ENCODE measurements at places on chromosomes 6 and 20.
A peak's percentile ranks its signal among the peaks of the same experiment; 100 is the strongest.

DNA sequence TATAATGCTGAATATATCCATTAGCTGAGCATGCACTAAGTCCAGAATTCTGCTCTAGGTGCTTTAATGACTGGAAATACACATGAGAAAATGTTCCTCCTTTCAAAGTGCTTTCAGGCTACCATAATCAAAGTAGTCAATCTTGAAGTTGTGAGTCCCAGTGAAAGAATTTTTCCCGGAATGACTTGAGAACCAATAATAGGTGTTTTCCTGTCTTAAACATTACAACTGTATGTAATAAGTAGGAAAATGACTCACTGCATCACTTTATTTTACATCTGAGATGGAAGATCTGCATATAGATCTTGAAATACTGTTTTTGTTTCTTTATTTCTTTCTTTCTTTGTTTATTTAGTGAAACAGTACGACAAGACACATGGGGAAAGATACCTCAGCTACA lies 437.4 kb upstream of the JAG1 start:
- no peak for DNase-seq

GRCh38 chr6:53585208-53585900 lies 40.5 kb upstream of the GCLC start:
- DNase-seq: no peak

DNA sequence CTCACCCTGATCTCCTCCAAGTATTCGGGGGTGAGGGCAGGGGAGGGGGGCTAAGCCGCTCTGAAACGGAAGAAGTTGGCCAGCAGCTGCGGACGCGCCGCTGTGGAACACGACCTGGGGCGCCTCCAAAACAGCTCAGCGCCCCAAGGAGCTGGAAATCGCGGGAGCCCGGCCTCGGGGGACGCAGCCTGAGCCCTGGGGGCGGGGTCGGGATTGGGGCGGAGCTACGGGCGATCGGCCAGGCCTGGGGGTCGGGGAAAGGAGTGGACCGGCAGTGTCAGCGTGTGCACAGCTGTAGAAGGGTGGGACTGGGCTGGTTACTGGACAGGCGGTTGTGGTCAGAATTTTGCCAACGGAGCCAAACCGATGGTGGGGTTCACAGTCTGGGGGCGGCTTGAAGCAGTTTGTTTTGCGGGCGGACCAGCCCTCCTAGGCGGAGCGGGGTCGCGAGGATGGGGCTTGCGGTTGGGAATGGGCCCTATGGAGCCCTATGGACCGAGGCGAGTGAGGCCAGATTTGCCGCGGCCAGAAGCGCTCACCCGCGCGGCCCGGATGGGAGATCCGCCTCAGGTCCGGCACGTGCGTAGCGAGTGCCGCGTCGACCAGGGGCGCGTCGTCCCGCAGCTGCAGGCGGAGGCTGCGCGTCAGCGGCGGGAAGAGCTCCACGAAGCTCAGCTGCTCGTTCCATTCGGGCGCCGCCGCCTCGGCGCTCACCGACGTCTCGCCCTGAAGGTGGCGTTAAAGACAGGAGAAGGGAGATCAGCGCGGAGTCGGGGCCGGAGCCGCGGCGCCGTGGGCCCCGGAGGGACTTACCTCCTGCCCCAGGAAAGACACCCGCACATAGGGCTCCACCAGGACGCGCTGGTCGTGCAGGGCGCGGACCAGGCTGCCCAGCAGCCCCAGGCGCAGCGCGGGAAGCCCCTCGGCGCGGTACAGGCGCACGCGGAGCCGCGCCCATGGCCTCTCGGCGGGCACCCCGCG lies 14.3 kb upstream of the SPAG4 start:
- peak; percentile 42 for DNase-seq

GRCh38 chr6:105991561-105992314 lies 94.4 kb upstream of the PRDM1 start:
- no peak for DNase-seq

DNA sequence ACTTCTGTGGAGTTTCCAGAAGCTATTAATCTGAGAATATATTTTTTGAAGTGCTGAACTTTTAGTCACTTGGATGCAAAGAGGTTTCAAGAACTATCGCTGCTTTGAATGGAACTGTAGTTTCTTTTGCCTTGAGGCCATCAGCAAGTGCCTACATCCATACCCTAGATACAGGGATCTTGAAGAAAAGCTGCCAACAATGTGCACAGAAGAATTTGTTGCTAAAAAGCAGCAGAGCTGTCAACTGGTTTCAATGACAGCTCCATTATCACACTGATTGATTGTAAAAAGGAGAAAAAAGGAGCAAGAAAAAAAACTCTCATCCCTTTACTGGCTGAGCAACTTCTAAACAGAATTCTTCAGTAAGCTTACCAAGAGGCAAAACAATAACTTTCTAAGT lies 251.0 kb upstream of the NRSN1 start:
- no peak for DNase-seq

- no peak for DNase-seq
These were observed 16.8 kb upstream of the RBM38 start for GRCh38 chr20:57374343-57374930.

GRCh38 chr6:142960098-142960497 lies 15.1 kb upstream of the HIVEP2 start:
- DNase-seq: no peak

- no peak for DNase-seq
These were observed 32.0 kb upstream of the TMEM217 start for GRCh38 chr6:37289931-37290330.

DNA sequence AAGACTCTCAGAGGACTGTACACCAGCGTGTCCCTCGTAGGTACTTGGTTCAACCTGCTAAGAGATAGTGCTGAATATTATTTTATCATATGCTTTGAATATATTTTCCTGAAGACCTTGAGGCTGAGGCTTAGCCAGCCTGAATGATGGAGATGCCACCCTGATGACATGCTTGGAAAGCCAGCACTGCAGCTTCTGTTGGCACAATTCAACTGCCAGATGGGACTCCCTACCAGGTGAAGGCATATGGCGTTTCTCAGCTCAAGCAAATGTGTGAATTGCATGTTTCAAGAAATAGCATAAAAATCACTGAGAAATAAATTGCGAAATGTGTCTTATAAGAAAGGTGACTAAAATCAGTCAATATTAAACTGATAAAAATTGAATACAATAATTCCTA lies 228.1 kb upstream of the CST7 start:
- DNase-seq: no peak

- no peak for DNase-seq
These were observed 31.4 kb upstream of the SEC63 start for GRCh38 chr6:107989166-107990094.

DNA sequence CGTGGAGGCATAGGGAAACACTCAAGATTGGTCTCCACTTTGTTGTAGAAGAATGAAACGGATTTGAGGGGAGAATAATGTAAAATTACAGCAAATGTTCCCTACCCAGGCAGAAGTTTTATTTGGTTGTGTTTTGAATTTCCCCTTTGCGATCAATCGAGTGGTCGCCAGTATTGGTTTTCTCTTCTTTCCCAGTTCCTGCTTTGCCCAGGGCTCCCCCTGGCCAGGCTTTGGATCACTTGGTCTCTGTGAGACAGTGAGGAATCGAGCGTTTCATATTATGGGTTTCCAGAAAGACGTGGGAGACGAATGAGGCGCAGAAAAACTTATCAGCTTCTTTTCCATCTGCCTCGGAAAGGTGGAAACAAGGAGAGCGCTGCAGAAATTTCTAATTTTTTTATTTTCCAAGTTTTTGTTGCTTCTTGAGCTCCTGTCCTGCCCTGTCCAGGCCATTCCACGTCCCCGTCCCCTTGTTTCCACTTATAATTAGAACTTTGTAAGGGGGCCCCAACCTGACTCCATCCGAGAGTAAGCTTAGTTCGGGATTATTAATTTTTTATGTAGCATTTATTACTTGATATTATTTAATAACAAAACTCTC lies 7.5 kb upstream of the TBX18 start:
- DNase-seq: no peak

DNA sequence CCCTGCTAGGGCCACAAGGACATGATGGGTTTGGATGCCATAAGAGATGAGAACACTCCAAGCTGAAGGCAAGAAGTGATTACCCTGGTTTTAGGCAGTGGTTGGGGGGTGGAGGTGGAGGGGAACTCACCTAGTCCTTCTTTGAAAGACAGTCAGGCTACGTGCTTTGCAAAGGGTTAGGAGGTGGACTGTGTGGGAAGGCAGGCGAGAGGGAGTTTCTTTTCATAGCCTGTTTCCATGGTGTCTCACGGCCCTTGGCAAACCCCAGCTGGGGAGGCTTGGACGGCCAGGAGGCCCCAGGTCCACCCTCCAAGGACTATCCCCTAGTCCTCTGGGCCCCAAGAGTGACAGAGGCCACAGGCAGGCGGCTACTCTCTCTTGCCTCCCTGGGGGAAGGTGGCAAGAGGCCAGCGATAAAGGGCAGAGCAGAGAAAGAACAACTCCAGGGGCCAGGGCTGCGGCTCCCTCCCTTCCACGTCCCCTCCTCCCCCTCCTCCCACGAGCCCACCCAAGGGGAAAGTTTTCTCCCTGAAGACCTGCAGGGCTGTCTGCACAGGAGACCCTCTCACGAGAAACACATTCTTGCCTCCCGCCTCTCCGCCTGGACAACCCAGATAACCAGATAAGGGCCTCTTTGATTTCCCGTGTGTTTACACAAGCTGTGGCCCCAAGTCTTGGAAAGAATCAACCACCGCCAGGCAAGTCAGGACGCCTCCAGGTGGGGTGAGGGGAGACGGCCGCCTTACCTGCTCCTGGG lies 74.4 kb downstream of the NOL4L start:
- no peak for DNase-seq

DNA sequence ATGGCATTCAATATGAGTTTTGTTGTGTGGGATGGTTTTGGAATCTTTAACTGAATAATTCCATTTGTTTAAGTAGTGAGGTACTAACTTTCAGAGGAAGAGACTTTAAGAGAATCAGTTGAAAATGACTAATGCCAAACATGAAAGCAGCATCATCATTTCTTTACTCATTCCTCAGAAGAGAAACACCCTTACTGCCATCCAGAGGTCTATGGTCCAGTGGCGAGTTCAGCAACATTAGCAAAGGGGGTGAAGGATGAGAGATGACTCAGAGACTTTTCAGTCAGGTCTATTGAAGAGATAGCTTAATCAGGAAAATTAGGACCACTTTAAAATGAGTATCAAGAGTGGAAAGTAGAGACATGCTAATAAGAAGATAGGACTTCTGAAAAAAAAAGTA lies 118.8 kb downstream of the COL19A1 start:
- DNase-seq: no peak

- no peak for DNase-seq
These were observed 51.6 kb downstream of the RALY start for GRCh38 chr20:34045294-34045693.

GRCh38 chr6:118744261-118744941 lies 93.0 kb upstream of the CEP85L start:
- DNase-seq: no peak

GRCh38 chr6:37032239-37032638 lies 26.8 kb downstream of the FGD2 start:
- no peak for DNase-seq

- DNase-seq: no peak
These were observed 38.4 kb downstream of the ALDH8A1 start for GRCh38 chr6:134911547-134911946.

DNA sequence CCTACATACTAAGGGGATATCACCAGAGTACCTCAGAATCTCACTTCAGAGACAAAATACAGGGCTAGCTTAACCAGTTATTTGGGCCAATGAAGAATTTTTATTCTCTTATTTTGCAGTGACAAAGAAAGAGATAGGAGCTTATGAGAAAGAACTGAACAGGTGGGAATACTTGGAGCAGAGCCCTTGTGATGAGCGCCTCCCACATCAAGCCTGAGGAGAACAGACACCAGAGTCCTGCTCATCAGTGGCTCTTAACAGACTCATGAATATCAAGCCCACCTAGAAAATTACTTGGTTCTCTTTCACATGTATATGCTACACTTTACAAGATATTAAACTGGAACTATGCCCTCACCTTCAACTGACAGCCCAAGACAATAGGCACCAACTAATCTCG lies 99.0 kb downstream of the FAXC start:
- DNase-seq: no peak

DNA sequence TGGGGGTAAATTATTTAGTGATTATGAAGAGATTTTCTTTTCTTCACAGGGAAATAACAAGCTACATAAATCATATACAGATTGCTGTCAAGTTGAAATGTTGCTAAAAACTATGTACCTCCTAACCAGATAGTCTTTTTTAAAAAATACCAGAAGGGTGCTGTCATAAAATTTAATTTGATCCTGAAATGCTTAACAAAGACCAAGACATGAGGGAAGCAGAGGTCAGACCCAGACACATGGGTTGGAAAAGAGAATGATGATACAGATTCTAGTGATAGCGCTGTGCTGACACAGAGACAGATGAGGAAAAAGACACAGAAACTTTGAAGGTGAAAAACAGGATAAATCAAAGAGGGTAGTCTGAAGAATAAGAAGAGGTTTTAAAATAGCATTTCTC lies 573.1 kb downstream of the HACE1 start:
- no peak for DNase-seq

GRCh38 chr20:52971498-52972189 lies 514 bp upstream of the TSHZ2 start:
- no peak for DNase-seq

GRCh38 chr6:107786709-107787588 lies 37.2 kb downstream of the SCML4 start:
- no peak for DNase-seq

- no peak for DNase-seq
These were observed 344.2 kb downstream of the RFPL4B start for GRCh38 chr6:112691289-112691688.

- peak; percentile 47 for DNase-seq
These were observed 1.1 kb downstream of the GNL1 start for GRCh38 chr6:30554962-30555815.

GRCh38 chr6:79422666-79423065 lies 114.6 kb downstream of the LCA5 start:
- no peak for DNase-seq

DNA sequence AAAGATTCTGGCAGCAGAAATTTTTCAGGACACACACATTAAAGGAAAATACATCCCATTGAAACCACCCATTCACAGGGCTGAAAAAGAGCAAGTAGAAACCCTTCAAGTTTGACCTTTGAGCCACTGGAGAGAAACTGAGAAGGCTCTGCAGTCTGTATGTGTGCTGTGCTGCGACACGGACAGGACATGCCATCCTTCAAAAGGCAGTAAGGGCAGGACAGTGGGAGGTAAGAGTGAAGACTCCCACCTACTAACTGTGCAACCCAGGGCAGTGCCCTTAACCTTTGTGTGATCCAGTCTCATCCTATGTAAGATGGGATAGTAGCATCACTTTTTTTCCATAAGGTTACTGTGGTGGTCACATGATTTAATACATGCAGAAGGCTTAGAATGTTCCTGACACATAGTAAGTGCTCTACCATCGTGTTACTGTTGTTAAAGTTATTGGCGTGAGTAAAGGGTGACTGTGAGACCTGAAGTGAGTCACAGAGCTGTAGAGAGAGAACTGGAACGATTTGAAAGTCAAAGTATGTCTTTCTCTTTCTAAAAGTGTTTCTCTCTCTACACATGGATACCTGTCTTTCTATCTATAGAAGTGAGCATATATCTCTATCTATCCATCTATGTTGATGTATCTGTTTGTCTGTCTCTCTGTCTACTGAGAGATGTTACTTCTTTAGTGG lies 153.7 kb upstream of the OLIG3 start:
- no peak for DNase-seq

- no peak for DNase-seq
These were observed 23.7 kb upstream of the TMEM14A start for GRCh38 chr6:52647199-52647598.
